ENCODE measurements at places on chromosomes 12 and 14.

GRCh38 chr14:106228541-106229158 is 702.3 kb downstream of the TMEM121 start:
- no peak for DNase-seq

- DNase-seq, result no peak
Observed at GRCh38 chr12:12622418-12622817, 10.7 kb downstream of the CREBL2 start.

DNA sequence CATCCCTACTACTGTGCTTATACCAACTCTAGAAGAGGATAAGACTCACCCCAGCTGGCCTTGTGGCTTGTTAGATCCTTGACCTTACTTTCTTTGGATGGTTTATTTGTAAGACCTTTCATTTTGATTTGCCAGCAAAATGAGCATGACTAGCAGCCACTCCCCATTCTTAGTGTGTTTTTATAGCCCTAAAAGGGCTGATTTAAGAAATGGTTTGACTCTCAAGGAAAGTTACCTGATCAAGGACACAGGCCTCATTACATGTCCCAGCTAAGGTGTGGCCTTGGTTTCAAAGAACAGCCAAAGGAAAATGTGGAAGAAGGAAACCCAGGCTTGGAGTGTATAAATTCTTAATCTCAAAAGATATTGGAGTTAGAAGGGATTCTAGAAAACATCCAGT is 41.4 kb downstream of the SLC17A8 start:
- DNase-seq, result no peak

GRCh38 chr12:29053567-29053966 is 95.5 kb upstream of the FAR2 start:
- no peak for DNase-seq

GRCh38 chr14:79749065-79749464 is 462.2 kb downstream of the DIO2 start:
- no peak for DNase-seq

- peak; percentile 70 for DNase-seq
Observed at GRCh38 chr14:99513183-99513694, 32.0 kb downstream of the CCNK start.

GRCh38 chr12:87051621-87052020 is 795.4 kb upstream of the MGAT4C start:
- no peak for DNase-seq

DNA sequence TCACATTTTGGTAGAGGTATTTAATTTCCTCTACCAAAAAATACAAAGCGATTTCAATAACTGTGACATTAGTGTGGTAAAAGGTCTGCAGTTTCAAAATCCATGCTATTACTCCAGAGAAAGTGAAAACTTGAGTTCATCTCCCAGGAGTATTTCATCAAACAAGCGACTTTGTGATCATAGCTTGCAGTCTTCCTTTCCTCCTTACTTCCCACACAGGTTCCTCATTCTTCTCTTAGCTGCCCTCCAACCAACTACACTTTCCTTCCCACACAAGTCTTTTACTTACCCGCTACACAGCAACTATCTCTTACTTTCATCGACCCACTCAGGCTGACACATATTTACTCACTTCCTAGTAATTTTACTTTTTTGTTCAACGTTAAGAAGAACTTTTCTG is 413.4 kb upstream of the USP15 start:
- DNase-seq, result no peak

GRCh38 chr12:91275321-91275720 is 92.7 kb upstream of the DCN start:
- DNase-seq, result no peak

DNA sequence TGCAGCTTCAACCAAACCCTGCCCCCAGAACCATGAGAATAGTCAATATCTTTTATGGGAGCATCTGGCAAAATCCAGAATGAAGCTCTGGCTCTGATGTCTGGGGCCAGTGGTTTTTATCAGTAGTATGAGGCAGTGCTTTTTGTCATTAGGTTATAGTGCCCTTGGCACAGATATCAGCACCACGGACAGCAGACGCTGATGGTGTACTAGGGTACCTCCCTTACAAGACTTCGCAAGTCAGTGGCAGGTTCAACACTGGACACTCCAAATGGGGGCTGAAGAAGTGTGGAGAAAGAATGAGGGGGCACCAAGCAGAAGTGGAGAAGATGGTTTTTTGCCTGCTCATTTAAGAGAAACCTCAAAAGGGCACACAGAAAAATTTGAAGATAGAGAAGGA is 68.2 kb upstream of the E2F7 start:
- no peak for DNase-seq

GRCh38 chr14:42872786-42873185 is 1266.1 kb downstream of the LRFN5 start:
- no peak for DNase-seq

DNA sequence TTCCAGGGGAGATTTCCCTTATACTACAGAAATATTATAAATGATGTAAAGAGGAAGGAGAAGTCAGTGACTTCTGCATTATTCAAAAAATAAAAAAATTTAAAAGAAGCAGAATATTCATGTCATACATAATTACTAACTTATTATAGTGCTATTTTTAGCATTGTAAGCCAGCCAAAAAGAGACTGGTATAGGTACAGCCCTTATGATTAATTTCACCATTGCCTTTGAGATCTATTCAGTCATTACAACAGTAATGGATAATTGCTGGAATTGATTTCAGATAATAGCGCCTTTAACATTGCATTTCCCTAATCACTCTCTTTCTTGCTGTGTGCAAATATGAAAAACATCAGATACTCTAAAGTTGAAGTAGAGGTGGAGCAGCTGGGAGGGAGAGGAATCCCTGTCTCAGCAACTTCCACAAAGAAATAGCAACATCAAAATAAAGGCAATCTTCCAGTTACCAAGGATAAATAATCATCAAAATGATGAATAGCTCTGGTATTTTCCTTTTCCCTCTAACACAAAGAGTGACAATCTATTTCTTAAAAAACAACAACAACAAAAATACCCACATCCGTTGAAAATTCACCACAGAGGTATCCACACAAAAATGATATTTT is 71.8 kb upstream of the OVCH1 start:
- DNase-seq, result no peak

DNA sequence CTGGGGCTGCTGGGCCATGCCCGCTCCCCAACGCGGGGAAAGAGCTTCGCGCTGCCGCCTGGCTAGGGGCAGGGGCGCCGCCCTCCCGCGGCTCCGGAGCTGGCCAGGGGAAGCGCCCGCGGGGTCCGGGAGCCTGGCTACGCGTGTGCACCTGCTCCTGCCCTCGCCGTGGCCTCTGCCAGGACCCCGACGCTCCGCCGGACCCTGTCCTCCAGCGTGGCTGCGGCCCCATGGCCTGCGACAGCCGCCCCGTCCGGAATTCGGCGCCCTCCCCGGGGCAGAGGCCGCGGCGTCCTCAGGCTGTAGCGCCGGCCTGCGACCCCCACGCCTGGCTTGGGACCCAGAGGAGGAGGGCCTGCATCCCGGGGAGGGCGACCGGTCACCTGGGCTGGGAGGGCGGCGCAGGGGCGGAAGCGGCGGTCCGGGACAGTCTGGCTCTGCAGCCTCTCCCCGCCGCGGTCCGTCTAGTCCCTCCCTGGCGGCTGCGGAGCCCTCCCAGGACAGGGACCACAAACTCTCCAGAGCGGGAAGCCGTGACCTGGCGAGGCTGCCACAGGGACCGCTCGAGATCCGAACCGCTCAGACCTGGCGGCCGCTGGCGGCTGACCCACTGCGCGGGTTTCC is 85.6 kb downstream of the ALG10 start:
- DNase-seq, result no peak

GRCh38 chr12:55694651-55695050 is 13.1 kb downstream of the ITGA7 start:
- DNase-seq, result peak; percentile 47

GRCh38 chr12:111758120-111758561 is 8.6 kb upstream of the ALDH2 start:
- DNase-seq, result no peak

DNA sequence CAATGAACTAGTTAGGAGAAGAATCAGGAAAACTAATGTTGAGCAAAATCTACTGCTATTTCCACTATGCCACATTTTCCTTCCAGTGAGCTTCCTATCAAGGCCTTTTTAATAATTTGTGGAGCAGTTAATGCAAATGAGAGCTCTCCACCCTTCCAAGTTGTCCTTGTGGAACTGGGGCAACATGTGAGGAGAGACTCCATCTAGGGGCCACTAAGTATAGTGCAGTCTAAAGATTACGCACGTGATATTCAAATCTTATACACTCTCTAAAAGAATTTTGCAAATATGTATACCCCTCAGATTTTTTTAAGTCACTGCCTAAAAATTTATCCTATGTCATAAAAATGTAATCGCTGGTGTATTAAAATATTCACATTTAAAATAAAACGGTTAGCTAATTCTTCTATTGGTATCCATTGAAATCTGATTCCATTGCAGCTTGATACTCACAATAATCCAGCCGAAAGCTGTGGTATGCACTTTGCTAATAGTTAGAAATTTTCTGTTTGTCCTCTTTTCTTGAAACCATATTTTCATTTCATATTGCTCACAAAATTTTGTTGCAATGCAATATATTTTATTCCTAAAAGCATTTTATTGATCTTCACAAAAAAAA is 100.1 kb downstream of the PAH start:
- no peak for DNase-seq

- DNase-seq, result peak; percentile 84
Observed at GRCh38 chr12:64610660-64611340, 505 bp downstream of the RASSF3 start.

GRCh38 chr12:98594050-98594835 is 757 bp downstream of the SLC25A3 start:
- DNase-seq, result peak; percentile 77

DNA sequence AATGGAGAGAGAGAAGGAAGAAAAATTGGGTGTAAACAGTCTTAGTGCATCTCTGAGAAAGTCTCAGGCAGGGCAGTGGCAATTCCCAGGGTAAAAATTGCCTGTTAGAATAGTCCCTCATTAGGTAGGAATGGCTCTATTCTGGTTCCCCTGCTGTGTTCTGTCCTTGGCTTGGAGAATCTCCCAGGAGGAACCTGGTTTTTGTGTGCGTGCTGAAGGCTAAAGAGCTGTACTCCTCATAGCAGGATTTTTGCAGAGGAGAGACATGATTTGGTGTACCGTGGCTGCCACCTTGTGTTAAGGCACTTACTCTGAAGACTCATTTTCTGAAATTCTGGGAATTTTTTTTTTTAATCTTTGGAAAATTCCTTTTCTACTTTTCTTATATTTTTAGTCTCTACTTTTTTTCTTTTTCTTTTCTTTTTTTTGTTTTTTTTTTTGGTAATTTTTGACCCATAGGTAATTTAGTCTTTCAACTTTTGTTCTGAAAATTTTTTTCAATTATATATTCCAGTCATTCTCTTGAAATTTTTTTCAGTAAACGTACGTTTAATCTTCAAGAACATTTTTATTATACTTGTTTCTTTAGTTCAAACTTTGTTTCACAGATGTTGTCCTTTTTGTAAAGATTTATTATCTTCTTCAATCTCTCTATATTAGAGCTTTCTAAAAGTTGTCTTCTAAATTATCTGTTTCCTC is 63.8 kb downstream of the FBXO33 start:
- no peak for DNase-seq

DNA sequence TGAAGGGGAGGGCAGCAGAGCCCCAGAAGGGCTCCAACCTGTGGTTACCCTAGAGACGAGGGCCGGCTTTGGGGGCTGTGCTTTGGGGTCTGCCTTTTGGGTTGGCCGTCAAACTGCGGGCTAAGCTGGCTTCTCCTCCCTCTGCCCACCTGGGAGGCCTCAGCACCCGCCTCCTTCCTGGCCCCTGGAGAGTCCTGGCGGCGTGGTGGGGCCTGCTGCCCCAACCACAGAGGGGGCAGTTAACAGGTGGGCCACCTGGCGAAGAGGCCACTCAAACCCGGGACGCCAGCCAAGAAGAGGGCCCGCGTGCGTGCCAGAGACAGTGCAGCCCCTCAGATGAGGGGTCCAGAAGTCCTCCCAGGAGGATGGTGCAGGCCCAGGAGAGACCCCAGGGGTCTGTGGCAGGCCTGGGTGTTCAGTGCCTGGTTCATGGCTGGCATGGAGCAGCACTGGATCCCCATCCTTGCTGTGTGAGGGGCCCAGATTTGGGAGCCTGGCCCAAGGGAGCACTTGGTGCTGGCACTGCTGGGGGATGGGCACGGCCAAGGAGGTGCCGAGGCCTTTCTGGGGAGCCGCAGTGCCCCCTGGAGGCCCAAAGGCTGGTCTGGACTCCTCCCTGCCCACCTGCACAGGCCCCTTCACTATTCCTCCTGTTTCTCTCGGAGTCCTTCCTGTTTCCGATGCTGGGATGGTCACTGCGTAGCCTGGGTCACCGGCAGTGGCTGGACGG is 48.8 kb downstream of the LRCOL1 start:
- DNase-seq, result no peak

DNA sequence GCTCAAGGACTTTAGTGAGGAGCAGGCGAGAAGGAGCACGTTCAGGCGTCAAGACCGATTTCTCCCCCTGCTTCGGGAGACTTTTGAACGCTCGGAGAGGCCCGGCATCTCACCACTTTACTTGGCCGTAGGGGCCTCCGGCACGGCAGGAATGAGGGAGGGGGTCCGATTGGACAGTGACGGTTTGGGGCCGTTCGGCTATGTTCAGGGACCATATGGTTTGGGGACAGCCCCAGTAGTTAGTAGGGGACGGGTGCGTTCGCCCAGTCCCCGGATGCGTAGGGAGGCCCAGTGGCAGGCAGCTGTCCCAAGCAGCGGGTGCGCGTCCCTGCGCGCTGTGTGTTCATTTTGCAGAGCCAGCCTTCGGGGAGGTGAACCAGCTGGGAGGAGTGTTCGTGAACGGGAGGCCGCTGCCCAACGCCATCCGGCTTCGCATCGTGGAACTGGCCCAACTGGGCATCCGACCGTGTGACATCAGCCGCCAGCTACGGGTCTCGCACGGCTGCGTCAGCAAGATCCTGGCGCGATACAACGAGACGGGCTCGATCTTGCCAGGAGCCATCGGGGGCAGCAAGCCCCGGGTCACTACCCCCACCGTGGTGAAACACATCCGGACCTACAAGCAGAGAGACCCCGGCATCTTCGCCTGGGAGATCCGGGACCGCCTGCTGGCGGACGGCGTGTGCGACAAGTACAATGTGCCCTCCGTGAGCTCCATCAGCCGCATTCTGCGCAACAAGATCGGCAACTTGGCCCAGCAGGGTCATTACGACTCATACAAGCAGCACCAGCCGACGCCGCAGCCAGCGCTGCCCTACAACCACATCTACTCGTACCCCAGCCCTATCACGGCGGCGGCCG is 1.1 kb downstream of the PAX9 start:
- no peak for DNase-seq

DNA sequence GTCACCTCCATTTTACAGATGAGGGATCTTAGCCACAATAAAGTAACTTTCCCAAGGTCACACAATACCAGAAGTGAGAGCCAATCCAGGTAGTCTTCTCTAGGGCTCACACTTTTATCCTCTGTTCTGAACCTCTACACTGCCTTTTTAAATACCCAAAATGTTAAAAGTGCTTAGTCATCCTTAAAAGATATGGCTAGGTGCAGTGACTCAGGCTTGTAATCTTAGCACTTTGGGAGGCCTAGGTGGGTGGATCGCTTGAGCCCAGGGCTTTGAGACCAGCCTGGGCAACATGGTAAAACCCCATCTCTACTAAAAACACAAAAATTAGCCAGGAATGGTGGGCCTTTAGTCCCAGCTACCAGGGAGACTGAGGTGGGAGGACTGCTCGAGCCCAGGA is 104.1 kb upstream of the PPP4R3A start:
- no peak for DNase-seq
